ENCODE measurements at places on chromosomes 16 and 17.

DNA sequence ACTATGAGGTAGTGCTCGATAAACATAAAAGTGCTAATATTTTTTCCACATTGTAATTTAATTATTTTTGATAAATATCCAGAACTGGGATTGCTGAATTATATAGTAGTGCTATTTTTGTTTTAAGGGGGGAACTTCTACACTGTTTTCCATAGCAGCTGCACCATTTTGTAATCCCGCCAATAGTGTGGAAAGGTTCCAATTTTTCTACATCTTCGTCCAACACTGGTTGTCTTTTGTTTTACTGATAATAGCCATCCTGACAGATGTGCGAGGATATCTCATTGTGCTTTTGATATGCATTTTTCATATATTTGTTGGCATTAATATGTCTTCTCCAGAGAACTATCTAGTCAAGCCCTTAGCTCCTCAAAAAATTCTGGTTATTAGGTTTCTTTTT lies 259.6 kb upstream of the KCNJ16 start:
- DNase-seq = no peak

GRCh38 chr16:72309001-72309400 lies 137.0 kb upstream of the PMFBP1 start:
- no peak for DNase-seq

DNA sequence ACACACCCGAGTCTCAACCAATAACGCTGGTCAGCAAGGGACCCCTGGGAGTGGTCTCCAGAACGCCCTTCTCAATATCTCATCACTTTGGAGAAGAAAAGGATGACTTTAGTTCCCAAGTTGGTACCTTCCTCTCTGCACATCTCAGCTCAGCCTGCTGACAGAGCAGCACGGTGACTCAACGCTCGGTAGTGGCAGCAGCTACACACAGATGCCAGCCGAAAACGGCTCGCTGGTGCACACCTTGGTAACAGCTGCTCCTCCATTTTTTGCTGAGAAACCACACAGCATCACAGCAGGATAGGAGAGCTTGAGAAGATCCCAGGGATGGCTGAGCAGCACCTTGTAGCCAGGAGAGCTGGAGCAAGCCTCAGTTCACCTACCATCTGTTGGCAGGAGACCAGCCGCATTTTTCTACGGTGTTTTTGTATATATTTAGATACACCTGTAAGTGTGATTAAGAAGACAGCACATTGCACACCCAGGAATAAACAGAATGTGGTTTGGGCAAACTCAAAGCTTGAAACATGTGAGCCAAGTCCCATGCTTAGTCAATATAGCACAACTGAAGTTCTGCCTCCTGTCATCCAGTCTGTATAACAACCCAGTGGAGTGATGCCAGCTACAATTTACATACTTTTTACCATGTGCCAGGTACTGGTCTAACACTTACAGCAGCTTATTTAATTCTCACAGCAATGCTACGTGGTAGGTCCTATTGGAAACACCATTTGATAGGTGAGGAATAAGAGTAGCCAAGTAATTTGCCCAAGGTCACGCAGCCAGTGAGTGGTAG lies 83.8 kb upstream of the ERCC4 start:
- no peak for DNase-seq

GRCh38 chr17:29591146-29591736 lies 1.7 kb upstream of the ANKRD13B start:
- no peak for DNase-seq

- DNase-seq = no peak
These were observed 117.8 kb upstream of the METRNL start for GRCh38 chr17:82961366-82962162.

DNA sequence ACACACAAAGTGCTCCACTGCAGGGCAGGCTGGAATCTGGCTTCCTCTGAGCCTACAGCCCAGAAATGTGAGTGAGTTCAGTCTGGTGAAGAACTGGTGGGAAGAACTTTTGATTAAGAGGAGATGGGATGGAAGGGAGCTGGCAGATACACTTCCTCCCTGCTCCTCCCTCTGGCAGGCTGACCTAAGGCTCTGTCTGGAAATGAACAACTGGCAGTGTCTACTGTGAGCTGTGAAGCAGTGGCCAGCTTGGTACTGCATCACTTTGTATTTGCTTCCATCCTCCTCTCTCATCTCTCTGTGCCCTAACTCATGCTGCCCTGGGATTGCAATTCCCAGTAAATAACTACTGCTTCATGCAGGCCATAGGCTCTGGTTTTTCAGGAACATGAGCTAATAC lies 45.6 kb downstream of the MAF start:
- no peak for DNase-seq

- no peak for DNase-seq
These were observed 23.3 kb upstream of the SDR42E2 start for GRCh38 chr16:22139008-22139407.

GRCh38 chr17:13973960-13974651 lies 95.2 kb upstream of the COX10 start:
- no peak for DNase-seq

All from activated T-cell treated with anti-CD3 and anti-CD28 coated beads for 1 hour (primary cell).